ENCODE measurements at places on chromosomes 2 and 18.

- DNase-seq: no peak
Measured at GRCh38 chr2:69711971-69712370, 30.0 kb upstream of the ANXA4 start.

DNA sequence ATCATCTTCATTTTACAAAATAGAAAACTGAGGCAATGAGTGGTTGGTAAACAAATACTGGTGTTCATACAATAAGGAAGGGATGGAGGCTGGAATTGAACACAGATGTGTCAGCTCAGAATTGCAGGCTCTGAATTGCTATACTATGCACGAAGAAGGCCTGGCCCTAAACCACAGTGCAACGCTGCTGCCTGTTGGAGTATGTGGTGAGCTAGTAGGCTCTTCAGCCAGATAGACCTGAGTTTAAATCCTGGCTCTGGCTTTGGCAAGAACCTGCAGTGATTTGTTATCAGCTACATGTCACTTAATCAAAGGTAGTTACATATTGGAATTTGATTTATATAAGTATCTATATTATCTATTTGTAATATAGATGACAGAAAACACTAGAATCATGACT lies 1602.4 kb upstream of the CELF4 start:
- no peak for DNase-seq

DNA sequence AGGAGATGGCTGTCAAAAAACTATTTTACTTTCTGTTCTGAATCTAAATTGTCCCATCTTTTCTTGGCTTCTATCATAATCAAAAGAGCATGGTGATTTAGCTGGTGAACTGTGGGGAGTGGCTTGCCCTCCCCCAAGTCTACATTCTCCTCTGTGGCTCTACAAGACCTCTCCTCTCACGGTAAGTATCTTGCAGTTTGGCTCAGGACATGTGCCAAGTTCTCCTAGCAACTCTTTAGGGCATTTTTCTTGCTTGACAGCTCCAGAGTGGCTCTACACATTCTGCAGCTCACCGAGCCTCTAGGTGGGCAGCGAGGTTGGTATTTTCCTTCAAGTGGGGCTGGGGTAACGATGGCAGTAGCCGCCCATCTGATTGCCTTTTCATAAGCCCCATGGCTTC lies 29.1 kb downstream of the SLC4A5 start:
- DNase-seq: no peak

- DNase-seq: no peak
Measured at GRCh38 chr2:192773044-192773443, 578.3 kb upstream of the TMEFF2 start.

DNA sequence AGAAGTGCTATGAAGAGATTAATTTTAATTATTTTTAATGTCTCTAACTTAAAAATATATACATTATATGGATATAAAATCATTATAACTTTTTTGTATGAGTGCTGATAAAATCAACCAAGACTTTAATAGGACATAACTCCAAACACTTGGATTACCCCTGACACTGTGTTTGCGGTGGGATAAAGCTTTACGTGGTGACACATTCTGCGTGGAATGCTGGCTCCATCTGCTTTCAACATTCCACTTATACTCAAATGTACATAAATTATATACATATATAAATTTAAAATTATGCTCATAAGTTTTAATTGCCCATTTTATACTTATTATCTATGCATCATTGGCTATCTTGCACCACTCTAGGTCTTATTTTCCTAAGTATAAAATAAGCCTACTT lies 30.5 kb downstream of the LINC00305 start:
- no peak for DNase-seq

- DNase-seq: no peak
Measured at GRCh38 chr2:81942136-81942680, 1637.7 kb upstream of the LRRTM1 start.

DNA sequence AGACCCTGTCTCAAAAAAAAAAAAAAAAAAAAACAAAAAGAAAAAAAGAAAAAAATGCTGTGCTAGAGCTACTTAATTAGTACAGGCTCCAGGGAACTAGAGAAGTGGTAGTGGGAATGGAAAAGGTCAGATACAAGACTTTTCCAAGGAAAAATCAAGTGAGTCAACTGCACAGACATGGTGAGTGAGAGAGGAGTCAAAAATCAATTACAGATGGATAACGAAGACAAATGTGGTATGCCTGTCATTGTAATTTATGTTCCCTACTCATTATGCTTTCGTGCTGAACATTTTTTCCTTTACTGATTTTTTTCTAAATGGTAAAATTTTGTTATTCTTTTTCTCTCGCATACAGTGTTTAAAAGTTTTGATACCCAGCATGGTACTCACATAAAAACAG lies 111.5 kb downstream of the MDH1 start:
- DNase-seq: no peak

GRCh38 chr2:231321021-231321420 lies 74.5 kb upstream of the B3GNT7 start:
- no peak for DNase-seq

DNA sequence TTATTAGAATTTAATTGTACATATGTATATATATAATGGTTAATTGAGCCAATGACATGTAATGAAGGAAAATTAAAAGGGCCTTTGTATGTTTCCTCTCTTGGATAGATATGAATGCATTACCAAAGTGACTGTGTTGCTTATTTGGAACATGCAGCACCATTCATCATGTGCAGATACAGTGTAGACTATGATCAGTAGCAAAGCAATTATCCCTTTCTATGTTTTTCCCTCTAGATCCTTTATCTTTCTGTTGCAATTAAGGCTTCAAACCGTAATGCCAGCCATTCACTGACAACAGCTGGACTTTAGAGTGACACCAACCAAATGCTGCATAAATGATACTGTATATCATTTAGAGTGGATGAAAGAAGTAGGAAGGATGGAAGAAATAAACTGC lies 565.2 kb downstream of the NRXN1 start:
- no peak for DNase-seq

GRCh38 chr2:196783431-196784094 lies 15.9 kb downstream of the GTF3C3 start:
- no peak for DNase-seq

DNA sequence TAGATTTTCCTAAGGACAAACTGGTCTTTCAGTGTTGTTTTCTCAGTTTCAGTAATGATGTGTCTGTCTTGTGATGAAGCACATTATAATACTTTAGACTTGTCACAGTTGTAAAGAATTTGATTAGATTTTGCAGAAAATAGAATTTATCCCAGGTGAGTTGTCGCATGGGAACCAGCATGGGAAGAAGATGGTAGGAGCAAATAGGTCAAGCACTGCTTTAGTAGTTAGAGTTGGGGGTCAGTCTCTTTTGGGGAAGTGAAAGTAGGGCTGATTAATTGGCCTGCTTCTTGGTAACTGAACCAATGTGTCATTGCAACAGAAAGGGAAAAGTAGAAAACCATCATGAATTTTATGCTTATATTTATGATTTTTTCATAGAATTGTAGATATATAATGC lies 153.2 kb upstream of the MYO3B start:
- no peak for DNase-seq

DNA sequence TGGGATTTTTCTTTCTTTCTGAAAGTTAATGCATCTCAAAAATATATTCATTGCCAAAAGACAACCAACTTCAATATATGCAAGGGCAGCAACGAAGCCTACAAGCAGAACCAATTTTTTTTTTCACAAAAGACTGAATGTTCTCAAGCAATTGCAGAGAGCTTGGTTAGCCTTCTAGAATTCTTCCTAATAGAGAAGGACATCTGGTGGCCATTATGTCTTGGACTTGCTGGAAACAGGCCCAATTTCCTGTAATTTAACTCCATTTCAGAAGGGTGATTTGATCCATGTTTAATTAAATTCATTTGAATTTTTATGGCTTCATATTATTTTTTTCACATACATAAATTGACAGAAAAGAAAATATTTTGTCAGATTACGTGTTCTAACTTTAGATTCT lies 208.0 kb downstream of the TPGS2 start:
- DNase-seq: no peak

GRCh38 chr2:7424481-7424880 lies 507.3 kb downstream of the RNF144A start:
- no peak for DNase-seq

DNA sequence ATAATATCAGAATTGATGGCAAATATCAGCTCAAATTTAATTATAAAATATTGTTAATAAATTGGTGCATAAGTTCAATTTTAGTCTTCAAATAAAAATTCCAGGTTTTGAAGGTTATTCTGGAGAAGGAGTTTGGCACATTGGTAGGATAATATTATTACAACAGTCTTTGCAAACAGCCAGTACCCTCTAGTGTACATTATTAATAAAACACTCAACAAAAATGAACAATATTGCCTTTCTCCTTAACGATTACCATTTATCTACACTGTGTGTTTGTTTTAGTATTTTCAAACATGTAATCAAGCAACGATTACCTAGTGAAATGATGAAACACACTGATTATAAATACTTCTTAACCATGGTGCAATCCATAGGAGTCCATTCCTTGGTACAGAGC lies 334.0 kb upstream of the FSIP2 start:
- DNase-seq: no peak

- DNase-seq: no peak
Measured at GRCh38 chr18:57122936-57123510, 23.9 kb upstream of the BOD1L2 start.

DNA sequence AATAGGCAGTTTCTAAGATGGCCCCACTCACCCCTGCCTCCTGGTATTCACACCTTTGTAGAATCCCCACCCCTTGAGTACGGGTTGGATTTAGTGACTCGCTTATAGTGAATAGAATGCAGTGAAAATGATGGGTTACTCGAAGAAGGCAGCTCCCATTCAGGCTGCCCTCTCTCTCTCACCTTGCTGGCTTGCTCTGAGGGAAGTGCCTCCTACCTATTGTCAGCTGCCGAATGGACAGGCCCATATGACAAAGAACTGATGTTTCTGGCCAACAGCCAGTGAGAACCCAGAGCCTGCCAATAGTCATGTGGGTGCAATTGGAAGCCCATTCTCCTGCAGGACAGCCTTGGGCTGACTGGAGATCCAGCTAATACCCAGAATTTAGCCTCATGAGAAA lies 22.1 kb upstream of the RNF103 start:
- no peak for DNase-seq

DNA sequence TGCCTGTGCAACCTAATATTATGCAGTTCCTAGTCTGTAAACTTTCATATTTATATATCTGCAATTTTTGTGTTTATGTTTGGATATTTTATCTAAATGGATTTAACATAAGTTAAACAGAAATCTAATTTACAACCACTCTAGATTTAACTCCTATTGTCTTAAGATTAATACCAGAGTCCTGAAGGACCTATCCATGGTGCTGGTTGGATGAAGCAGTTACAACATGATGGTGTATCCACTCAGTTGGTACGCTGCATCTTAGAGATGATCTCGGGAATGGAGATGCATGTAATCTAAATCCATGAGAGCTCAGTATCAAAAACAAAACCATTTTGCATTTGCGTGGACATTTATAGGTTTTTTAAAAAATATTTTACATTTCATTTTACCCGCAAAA lies 745.9 kb upstream of the SLC8A1 start:
- DNase-seq: no peak

- DNase-seq: no peak
Measured at GRCh38 chr2:157363612-157364101, 38.0 kb upstream of the ERMN start.

DNA sequence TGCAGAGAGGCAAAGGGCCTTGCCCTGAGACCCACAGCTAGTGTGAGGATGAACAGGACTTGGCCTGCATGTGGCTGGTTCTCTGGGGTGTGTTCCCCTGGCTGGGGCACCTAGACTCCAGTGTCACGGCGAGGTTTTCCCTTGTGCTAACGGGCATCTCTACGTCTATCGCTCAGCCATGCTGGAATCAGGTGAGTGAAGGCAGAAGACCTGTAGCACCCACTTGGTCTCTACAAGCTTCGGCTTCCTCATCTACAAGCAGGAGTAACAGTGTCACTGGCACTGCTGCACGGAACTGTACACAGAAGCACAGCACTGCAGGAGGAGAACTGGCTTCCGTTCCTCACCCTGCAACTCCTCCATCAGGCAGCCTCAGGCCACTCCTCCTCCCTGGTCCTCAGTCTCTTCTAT lies 30.6 kb downstream of the HS1BP3 start:
- no peak for DNase-seq

GRCh38 chr2:222819722-222820333 lies 41.0 kb upstream of the ACSL3 start:
- no peak for DNase-seq

GRCh38 chr2:41912776-41913175 lies 135.0 kb upstream of the PKDCC start:
- DNase-seq: no peak

DNA sequence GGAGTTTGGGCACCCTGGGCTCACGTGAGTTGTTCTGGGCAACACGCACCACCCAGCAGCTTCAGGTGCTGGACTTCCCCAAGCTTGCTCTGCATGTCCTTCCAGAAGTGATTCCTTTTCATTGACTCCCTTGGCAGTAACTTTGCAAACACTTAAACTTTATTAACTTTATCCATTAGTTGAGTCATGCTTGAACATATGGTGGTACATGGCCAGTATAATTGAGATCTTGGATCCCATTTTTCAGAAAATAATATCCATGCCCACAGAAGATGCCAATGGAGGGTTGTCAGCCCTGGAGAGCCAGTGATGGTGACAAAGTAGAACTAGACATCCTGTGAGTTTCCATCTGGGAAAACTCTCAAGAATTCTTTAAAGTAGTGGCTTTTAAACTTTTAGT lies 144.2 kb downstream of the COPS8 start:
- DNase-seq: no peak

DNA sequence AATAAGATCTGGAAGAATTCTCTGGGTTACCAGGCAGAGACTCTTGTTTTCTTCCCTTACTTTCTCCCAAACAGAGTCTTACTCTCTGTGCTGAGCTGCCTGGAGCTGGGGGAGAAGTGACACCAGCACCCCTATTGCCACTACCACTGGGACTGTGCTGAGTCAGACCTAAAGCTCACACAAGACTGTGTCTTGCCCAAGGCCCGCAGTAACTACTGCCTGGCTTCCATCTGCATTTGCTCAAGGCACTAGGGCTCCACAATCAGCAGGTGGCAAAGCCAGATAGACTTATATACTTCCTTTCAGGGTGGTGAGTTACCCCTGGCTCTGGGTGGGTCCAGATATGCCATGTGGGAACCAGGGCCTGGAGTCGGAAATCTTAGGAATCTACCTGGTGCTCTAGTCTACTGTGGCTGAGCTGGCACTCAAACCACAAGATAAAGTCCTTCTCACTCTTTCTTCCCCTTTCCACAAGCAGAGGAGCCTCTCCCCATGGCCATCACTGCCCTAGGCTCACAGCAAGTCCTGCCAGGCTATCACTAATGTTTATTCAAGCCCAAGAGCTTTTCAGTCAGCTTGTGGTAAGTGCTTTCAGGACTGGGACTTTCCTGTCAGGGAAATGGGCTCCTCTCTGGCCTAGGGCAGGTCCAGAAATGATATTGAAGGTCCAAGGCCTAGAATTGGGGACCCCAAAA lies 27.6 kb upstream of the SERPINB2 start:
- no peak for DNase-seq

All from activated CD4-positive, CD25-positive, alpha-beta regulatory T cell (primary cell).